ENCODE measurements at places on chromosomes 13 and 19. TPM values are rescaled to one million over a fixed set of nuclear protein-coding genes. Genes with fewer than 3 reads are reported as not detected.

The KIR2DL4 gene
- not detected for total RNA-seq

The CDX2 gene
- total RNA-seq = not detected

The DIRAS1 gene
- total RNA-seq = 12.4 TPM

The USPL1 gene
- 14.7 TPM for total RNA-seq

The POU2F2 gene
- under 0.01 TPM for total RNA-seq

The SERPINE3 gene
- not detected for total RNA-seq

The EFNB2 gene
- 17.0 TPM for total RNA-seq

The ADGRE2 gene
- total RNA-seq = 0.59 TPM

The NFIX gene
- total RNA-seq = 114 TPM

The PSG4 gene
- under 0.01 TPM for total RNA-seq

The C19orf67 gene
- not detected for total RNA-seq

The FGF9 gene
- total RNA-seq = not detected

The MYO1F gene
- under 0.01 TPM for total RNA-seq

The ZNF181 gene
- total RNA-seq = 19.7 TPM

The DAND5 gene
- not detected for total RNA-seq

The EPS8L1 gene
- total RNA-seq = 1.1 TPM

The CGB2 gene
- not detected for total RNA-seq

The IRGC gene
- not detected for total RNA-seq

The ZAR1L gene
- not detected for total RNA-seq

The MTUS2 gene
- 0.36 TPM for total RNA-seq

The MEIOSIN gene
- not detected for total RNA-seq

The TMEM59L gene
- 0.36 TPM for total RNA-seq

The GARIN5A gene
- 0.29 TPM for total RNA-seq

The ARHGEF1 gene
- 30.6 TPM for total RNA-seq

The KLHL1 gene
- not detected for total RNA-seq

The ZNF829 gene
- 4.0 TPM for total RNA-seq

The CGB5 gene
- not detected for total RNA-seq

The SLC7A1 gene
- 25.7 TPM for total RNA-seq

The ZNF784 gene
- 8.7 TPM for total RNA-seq

The ZNF442 gene
- total RNA-seq = 3.5 TPM
